ENCODE measurements at places on chromosomes 7 and 10.

- no peak for DNase-seq
Measured at GRCh38 chr7:37382546-37383088, 66.0 kb downstream of the ELMO1 start.

- DNase-seq: no peak
Measured at GRCh38 chr10:121818599-121818998, 109.2 kb downstream of the ATE1 start.

DNA sequence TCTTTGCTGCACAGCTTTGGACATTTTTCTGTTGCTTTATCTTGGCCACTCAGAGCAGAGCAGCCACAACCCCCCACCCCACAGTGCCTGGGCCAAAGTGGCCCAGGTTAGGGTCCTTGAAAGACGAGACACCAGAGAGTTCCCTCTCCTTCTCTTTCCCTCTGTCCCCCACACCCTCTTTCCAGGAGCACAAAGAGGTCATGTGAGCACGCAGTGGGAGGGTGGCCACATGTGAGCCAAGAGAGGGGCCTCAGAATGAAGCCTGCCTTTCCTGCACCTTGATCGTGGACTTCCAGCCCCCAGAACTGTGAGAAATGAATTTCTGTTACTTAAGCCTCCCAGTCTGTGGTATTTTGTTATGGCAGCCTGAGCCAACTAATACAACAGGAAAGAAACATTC, 14.6 kb upstream of the MSMB start:
- DNase-seq: no peak

- no peak for DNase-seq
Measured at GRCh38 chr10:80579849-80580637, 42.3 kb downstream of the SH2D4B start.

DNA sequence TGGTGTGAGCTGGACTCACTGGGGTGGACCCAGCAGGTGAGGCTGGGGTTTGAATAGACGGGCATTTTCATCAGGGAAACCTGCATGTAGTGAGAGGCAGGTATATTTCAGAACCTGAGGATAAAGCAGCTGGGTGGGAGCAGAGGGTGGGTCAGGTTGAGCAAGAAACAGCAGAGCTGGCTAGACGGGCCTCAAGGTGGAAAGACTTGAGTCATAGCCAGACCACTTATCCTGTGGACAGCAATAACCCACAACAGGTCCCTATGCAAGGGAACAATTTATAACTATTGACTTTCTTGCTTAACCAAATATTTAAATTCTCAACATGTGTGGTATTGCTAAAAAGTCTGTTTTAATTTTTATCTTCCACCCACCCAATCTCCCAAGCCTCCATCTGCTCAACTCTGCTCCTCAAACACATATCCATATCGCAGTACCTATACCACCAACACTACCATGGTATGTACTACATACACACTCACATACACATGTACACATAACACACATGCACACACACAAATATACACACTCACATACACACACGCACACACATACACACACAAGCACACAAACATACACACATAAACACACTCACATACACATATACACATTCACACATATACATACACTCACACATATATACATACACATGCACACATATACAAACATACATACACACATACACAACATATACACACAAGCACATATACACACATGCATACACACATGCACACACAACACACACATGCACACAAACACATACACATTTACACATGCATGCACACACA, 129.0 kb upstream of the C7orf33 start:
- no peak for DNase-seq

GRCh38 chr10:16995867-16996529, 133.6 kb downstream of the CUBN start:
- no peak for DNase-seq

GRCh38 chr10:60172363-60172990, 217.2 kb downstream of the ANK3 start:
- no peak for DNase-seq

DNA sequence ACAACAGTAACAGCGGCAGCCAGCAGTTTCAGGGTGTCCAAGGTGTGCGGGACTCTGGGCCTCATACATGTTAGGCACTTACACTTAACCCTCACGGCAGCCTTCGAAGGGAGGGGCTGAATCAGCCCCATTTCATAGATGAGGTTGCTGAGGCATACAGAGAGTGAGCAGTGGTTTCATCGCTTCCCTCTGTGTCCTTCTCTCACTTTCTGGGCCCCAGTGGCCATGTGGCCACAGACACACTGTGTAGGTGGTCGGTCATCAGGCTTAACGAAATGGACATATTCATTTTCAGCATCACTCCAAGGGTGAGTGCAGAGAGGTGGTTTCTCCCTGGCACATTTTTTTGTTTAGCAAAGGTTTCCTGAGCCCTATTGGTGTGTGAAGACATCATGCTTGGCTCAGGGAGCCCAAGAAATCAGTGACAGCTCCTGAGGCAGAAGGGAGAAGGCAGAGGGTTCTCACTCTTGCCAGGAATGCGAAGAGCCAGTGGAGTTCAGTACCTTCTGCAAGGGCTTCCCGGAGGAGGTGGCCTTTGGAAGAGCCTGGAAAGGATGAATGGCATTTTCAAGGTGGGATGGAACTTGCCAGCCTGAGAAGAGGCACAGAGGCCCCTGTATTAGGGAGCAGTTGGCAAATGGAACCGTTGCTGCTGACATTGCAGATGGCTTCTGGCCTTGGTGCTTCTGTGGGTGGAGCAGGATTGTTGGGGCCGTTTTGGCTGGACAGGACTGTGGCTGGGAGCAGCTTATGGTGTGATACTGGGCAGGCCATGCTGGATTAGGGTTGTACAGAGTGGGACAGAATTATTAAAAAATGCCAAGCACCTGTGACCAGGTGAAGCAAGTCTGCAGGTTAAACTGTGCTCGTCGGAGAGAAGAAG, 61.7 kb upstream of the PPIF start:
- no peak for DNase-seq

DNA sequence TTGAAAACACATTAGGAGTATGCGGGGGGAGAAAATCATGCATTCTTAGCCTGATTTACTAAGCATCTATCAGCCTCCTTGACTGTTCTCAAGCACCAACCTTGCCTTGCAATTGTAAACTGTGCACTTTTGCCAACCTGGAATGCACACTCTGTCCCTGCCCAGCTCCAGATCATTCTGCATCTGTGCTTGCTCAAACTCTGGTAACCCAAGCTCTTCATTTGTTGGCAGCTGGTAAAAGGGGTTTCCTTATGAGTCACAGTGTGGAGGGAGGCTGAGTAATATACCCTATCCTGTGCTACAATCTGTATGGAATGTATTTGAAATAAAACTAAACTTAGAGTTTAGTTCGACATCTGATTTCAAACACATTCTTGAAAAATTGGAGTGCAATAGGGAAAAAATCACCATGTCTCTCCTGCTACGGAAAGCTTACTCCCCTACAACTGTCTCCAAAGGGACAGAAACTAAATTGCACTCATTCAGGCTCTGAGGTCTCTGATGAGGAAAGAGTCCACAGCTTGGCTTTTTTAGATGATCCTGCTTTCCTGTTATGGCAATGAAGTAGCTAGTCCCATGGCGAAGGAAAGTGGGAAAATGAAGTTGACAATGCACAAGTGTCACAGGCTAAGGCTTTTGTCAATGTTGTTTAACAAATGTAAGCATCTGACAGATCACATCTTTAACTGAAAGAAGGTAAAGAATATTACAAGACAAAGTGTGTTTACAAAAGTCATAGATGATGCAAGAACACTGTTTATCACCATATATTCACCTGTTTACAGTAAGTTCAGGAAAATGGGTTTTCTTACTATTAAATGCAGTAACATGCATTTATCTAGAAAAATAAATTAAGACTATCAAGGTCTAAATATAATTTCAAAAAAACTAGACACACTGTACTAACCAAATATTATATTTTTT, 61.9 kb downstream of the TES start:
- peak; percentile 85 for DNase-seq

DNA sequence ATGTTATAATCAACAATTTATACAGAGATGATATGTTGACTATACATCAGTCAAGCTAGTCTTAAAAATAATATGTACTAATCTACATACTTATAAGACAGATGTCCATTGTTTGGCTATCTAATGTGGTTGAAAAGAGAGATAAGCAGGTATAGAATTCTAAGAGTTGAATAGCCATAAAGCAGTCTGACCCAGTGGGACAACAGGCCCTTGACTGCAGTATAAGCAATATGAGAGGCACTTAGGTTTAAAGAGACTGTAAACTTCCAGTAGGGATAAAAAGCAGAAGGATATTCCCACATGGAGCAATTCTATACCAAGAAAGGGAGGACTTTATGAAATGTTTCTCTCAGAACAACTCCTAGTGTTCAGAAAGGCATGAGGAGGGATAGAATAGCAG, 139.3 kb downstream of the ELAPOR2 start:
- no peak for DNase-seq
